ENCODE measurements at places on chromosomes 2 and 18. TPM values are rescaled to one million over a fixed set of nuclear protein-coding genes. Genes with fewer than 3 reads are reported as not detected.

- H3K27me3 ChIP-seq, result no peaks in the 10 kb centered on the region
- no peak overlapping the region for H3K4me3 ChIP-seq
- no peaks in the 10 kb centered on the region for H3K4me1 ChIP-seq
- no peak overlapping the region for H3K27ac ChIP-seq
Measured at GRCh38 chr2:152635635-152636298, 81.5 kb downstream of the PRPF40A start.

DNA sequence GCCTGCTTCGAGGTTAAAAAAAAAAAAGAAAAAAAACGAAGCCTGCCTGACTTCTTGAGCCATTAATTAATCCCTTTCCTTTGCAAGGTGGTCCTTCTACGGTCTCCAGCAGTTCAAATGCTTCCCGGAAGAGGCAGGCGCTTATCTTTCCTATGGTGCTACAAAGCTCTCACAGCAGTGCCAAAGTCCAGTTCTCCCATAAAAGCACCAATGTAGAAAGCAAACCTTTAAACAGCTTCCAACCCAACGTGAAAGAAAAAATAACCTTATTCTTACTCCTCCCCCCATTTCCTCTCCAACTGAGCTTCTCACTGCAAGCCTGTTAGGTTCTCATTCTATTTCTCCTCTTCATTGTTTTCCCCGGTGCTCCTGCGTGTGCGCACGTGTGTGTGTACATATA lies 317.4 kb upstream of the SOX11 start:
- no peaks in the 10 kb centered on the region for H3K4me1 ChIP-seq
- H3K27ac ChIP-seq, result no peak overlapping the region
- H3K4me3 ChIP-seq, result no peak overlapping the region
- H3K36me3 ChIP-seq, result no peaks in the 10 kb centered on the region
- no peak for DNase-seq

GRCh38 chr2:219218217-219218731 lies 484 bp downstream of the ABCB6 start:
- peak overlapping the region; percentile 54 for H3K27ac ChIP-seq
- peaks cover 2% of the 10 kb centered on the region for H3K4me1 ChIP-seq
- DNase-seq, result peak; percentile 78
- no peaks in the 10 kb centered on the region for H3K27me3 ChIP-seq
- H3K4me3 ChIP-seq, result peak overlapping the region; percentile 53

DNA sequence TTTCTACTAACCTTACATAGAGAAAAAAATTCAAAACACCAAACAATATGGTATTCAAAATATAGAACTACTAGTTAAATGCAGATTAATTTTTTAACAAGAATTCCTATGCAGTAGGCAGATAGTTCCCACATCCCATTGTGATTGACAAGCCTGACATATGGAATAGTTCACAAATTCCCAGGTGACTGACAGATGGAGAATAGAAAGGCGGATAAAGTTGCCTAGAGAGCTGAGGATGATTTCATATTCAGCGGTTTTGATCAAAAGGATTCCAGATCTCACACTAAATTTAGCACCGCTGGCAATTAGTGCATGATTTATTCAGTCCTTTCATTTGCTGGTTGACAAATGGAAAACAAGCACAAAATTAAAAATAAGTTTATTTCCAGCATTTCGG lies 733.7 kb upstream of the POU3F3 start:
- H3K4me3 ChIP-seq, result no peak overlapping the region
- no peaks in the 10 kb centered on the region for H3K36me3 ChIP-seq

The CCDC74A gene
- total RNA-seq, result 13.6 TPM

The WDCP gene
- 16.0 TPM for total RNA-seq

The C2orf66 gene
- not detected for total RNA-seq

The C2orf15 gene
- total RNA-seq, result 0.94 TPM

The SLC35G4 gene
- total RNA-seq, result not detected

Data from ovary (tissue), 10 donors.